ENCODE measurements at places on chromosomes 5 and 9. TPM values are rescaled to one million over a fixed set of nuclear protein-coding genes. Genes with fewer than 3 reads are reported as not detected.

The MAT2B gene
- total RNA-seq, result 42.2 TPM

DNA sequence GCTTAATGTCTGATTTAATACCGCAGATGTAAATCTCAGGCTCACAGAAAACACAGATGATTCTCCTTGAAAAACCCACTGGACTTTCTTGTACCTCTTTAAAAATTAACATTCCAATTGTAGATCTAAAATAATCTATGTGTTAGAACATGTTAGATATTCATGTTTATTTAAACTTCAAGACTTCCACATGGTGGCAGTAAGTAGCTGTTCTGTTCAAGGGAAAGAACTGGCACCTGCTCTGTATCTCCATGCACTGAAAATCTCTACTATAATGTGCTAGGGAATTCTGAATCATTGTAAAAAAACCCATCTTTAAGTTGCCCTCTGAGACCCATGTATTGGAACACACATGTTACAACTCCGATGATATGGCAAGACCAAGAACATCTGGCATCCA, 366.9 kb downstream of the DMRTA1 start:
- H3K27me3 ChIP-seq, result no peaks in the 10 kb centered on the region
- peaks cover 30% of the 10 kb centered on the region for H3K4me1 ChIP-seq
- DNase-seq, result peak; percentile 48
- no peaks in the 10 kb centered on the region for H3K36me3 ChIP-seq

GRCh38 chr9:91248707-91249106, 113.0 kb downstream of the AUH start:
- peaks cover 39% of the 10 kb centered on the region for H3K4me1 ChIP-seq
- no peaks in the 10 kb centered on the region for H3K27me3 ChIP-seq
- H3K27ac ChIP-seq, result no peak overlapping the region
- DNase-seq, result no peak
- no peaks in the 10 kb centered on the region for H3K36me3 ChIP-seq
- no peak overlapping the region for H3K4me3 ChIP-seq

The SLC45A2 gene
- not detected for total RNA-seq

GRCh38 chr9:111854799-111855198, 41.8 kb upstream of the UGCG start:
- H3K4me3 ChIP-seq, result no peak overlapping the region
- peaks cover 48% of the 10 kb centered on the region for H3K4me1 ChIP-seq
- 0 out of 2 replicates have a peak, but pooled peaks cover 4% of the 10 kb centered on the region for H3K36me3 ChIP-seq
- no peaks in the 10 kb centered on the region for H3K27me3 ChIP-seq
- no peak for DNase-seq

GRCh38 chr5:100772548-100772947, 130.5 kb downstream of the ST8SIA4 start:
- H3K36me3 ChIP-seq, result no peaks in the 10 kb centered on the region
- H3K27ac ChIP-seq, result no peak overlapping the region
- no peak for DNase-seq
- peaks cover 10% of the 10 kb centered on the region for H3K4me1 ChIP-seq
- H3K27me3 ChIP-seq, result peaks cover under 1% of the 10 kb centered on the region
- no peak overlapping the region for H3K4me3 ChIP-seq

DNA sequence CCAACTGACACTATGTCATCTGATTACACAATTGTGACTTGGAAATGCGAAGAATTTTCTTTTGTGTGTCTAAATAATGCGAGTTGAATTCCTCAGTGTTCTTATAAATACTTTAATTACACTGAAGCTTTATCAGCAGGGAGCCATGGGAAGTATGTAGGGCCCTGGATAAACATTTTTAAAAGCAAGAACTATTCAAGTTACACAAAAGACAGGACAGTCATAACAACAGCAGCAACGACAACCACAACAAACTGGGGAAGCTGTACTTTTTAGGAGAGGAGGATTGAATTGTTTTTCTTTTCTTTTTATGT, 250.3 kb upstream of the ZNF608 start:
- no peaks in the 10 kb centered on the region for H3K27me3 ChIP-seq
- DNase-seq, result no peak
- H3K4me1 ChIP-seq, result peaks cover 7% of the 10 kb centered on the region
- H3K27ac ChIP-seq, result no peak overlapping the region

All from HFFc6 (cell line).